ENCODE measurements at places on chromosomes 2 and 18. TPM values are rescaled to one million over a fixed set of nuclear protein-coding genes. Genes with fewer than 3 reads are reported as not detected.

INO80B gene
- 53.6 TPM for total RNA-seq

PSTPIP2 gene
- total RNA-seq, result 0.52 TPM

GAL3ST2 gene
- 0.42 TPM for total RNA-seq

ALMS1 gene
- 10.1 TPM for total RNA-seq

SLC9A2 gene
- 2.8 TPM for total RNA-seq

DAPL1 gene
- total RNA-seq, result not detected

NEB gene
- total RNA-seq, result 0.20 TPM

POTEJ gene
- total RNA-seq, result not detected

LRPPRC gene
- 97.7 TPM for total RNA-seq

All from A549 treated with Mapracorat at 1 μM for 4 hours (cell line).